ENCODE measurements at places on chromosomes 3 and 15. TPM values are rescaled to one million over a fixed set of nuclear protein-coding genes. Genes with fewer than 3 reads are reported as not detected.

- DNase-seq = peak; percentile 55
These were observed 533.1 kb upstream of the CBLB start for GRCh38 chr3:106401666-106402490.

GRCh38 chr15:65901336-65901735 lies 32.0 kb downstream of the RAB11A start:
- DNase-seq = peak; percentile 10

Gene PPP2R3A
- total RNA-seq = 6.1 TPM

DNA sequence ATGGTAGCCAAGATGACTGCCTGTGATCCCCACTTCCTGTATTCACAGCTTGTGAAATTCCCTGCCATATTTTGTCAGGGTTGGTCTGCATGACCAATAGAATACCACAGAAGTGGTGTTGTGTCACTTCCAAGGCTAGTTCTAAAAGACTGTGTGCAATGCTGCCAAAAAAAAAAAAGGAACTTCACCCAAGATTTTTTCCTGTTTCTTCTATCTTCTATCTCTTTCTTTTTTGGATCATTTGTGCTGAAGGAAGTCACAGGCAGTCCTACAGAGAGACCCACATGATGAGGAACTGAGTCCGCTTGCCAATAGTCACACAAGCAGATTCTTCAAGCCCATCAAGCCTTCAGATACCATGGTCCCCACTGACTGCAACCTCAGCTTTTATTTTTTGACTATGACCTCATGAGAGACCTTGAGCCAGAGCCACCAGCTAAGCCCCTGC lies 18.1 kb upstream of the RAF1 start:
- DNase-seq = peak; percentile 77

- no peak for DNase-seq
These were observed 43.3 kb downstream of the POMGNT2 start for GRCh38 chr3:43062564-43063040.

GRCh38 chr3:32888739-32889138 lies 62.7 kb upstream of the CCR4 start:
- DNase-seq = no peak

Gene AMIGO3
- not detected for total RNA-seq

DNA sequence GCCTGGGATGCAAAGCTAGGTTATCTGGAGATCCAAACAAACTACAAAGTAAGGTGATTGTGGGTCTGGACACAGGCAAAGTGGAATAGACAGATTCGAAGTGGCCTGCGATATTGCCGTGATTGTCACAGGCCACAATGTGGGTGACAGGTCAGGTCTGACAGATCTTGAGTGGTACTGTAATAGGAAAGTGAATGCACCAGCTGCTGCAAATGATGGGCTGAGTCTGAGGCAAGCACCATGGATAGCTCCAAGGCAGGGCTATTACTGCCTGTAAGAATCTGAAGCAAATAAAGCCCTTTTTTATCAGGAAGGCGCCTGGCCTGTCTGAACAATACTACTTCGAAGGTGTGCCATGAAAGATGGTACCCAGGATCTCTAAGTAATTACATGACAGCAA lies 10.0 kb downstream of the ARMC8 start:
- peak; percentile 29 for DNase-seq

DNA sequence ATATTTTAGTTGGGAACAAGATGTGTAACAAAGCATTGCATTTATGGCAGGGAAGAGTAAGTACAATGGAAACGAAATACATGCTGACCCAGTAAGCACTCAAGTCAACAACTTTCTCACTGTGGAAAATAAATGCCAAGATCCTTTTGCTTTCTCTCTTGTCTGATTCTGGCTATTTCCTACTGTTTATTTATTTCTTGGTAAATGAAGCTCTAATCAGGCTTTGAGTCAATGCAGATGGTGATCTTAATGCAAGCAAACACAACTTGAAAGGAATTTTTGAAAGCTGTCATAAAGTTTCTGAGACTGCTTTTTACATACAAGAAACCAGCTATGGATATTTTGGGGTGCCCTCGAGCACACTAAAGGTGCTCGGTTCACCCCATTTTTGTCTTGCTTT lies 624.8 kb downstream of the MAGI1 start:
- no peak for DNase-seq

Gene XIRP1
- total RNA-seq = not detected

- no peak for DNase-seq
These were observed 44.1 kb downstream of the STARD5 start for GRCh38 chr15:81279621-81280485.

DNA sequence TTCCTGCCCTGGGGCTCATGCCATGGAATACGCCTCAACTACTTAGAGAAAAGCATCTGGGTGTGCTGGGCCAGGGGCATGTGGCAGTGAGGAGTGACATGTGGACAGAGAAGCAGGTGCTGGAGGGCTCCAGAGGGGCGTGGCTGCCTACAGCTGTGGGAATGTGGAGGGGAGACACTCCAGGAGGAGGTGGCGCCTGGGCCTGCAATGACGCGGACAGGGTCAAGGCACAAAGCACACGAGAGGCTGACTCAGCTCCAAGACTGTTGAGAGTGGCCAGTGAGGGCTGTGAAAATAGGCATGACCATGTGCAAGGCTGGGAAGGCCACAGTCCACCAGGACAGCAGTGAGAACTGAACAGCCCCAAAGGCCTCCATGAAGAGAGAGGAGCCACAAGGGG lies 48.5 kb downstream of the PTH1R start:
- DNase-seq = no peak

- no peak for DNase-seq
These were observed 126.9 kb upstream of the STRIT1 start for GRCh38 chr3:155420406-155420805.

- no peak for DNase-seq
These were observed 26.8 kb upstream of the RHO start for GRCh38 chr3:129501630-129502029.

DNA sequence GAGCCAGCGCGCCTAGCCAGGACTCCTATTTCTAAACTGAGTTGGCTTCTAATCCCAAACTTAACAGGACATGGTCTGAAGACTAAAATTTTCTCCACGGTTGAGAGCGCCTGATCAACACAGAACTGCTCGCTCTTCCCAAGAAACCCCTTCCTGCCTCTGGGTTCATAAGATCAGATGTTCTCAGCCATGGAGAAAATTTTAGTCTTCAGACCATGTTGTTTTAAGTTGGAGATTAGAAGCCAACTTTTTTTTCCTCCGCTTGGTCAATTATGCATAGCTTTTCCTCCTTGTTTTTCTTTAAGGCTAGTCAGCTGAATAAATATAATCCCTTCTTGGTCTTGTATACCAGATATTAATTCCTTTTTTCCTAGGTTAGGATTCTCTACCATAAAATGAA lies 356.6 kb upstream of the ADAMTS9 start:
- no peak for DNase-seq

DNA sequence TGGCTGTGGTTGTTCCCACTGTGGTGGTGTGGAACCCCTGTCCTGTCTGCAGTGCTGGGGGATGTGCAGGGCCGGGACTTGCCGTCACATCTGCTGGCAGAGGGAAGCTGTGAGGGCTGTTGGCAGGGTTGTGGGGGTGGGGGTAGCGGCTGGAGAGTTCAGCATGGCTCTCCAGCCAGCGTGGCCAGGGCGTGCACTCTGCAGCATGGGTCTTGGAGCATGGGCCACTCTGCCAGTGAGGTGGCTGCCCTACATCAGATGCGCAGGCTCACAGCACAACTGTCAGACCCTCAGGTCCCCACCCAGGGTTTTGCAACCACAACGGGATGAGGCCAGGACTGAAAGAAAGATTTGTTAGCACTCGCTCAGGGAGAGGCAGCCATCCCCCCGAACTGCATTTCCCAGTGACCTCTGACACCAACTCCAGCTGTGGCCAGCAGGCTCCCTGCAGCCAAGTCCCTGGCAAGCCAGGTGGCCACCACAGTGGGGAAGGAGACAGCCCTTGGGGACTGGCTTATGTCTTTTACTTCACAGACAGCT lies 237.7 kb upstream of the LYSMD4 start:
- no peak for DNase-seq

GRCh38 chr3:97692831-97693230 lies 71.7 kb upstream of the ARL6 start:
- no peak for DNase-seq

Gene GOLGA8T
- 0.13 TPM for total RNA-seq

- DNase-seq = peak; percentile 34
These were observed 14.3 kb downstream of the TPRG1 start for GRCh38 chr3:189186101-189186500.

- no peak for DNase-seq
These were observed 6.0 kb downstream of the HCLS1 start for GRCh38 chr3:121654493-121655385.

- DNase-seq = peak; percentile 47
These were observed 1.1 kb downstream of the CMTM7 start for GRCh38 chr3:32392536-32393302.

Gene FHIT
- 1.6 TPM for total RNA-seq

DNA sequence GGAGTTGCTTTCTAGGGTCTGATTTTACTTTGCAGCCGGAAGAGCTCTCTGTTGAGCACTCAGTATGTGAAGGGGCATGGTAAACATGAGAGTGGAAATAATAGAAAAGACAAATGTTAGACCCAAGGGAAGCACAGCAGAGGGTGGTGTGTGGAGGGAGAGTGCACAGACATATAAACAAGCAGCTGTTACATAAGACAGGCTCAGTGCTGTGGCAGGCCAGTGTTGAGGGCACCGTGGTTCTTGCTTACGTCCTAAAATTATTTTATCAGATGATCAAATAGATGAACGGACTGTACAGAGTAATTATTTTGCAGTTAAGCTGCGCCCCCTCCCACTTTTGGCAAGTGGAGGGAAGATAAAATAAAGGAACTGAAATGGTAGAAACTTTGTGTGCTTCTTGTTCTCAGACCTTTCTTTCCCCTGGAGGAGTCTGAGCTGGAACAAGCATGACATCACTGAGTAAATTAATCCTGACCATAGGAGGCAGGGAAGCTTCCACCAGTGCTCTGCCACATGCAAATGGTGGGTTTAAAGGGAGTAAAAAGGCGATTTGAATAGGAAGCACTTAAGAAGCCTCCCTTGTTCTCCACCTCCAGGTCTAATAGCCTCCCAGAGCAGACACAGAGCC lies 205.6 kb downstream of the IL20RB start:
- DNase-seq = no peak

Gene SERINC4
- 0.13 TPM for total RNA-seq

DNA sequence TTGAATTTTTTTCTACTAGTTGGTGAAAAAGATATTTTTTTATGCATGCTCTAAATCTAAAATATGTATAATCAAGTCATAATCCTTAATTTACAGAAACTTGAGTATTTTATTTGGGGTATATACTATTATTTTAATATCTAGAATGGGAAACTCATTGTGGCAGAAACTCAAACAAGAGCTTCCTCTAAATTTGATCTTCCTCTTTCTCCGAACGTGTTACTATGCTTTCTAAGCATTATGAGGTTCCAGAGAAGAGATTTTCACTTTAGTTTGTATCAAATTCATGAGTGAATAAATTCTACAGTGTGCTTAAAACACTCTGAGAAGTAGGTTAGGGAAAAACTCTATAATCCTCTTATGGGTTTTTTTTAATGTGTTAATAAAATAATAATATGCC lies 173.1 kb downstream of the POTEB3 start:
- no peak for DNase-seq

DNA sequence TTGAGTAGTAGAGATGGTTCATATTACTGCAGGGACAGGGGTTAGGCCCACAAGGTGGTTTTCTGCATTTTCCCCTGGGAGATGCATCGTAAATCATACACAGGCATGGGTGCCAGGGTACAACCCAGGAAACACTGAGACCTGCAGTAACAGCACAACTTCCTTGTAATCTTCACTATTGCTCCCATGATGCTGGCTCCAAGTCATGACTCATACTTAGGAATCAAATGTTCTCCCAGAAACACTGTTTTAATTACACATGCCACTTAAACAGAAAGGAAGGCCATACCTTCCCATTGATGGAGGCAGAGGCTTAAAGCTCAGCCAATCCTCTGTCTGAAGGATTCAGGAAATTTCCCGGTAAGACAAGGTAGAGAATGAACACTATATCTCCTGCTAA lies 106.5 kb downstream of the ERC2 start:
- peak; percentile 58 for DNase-seq

DNA sequence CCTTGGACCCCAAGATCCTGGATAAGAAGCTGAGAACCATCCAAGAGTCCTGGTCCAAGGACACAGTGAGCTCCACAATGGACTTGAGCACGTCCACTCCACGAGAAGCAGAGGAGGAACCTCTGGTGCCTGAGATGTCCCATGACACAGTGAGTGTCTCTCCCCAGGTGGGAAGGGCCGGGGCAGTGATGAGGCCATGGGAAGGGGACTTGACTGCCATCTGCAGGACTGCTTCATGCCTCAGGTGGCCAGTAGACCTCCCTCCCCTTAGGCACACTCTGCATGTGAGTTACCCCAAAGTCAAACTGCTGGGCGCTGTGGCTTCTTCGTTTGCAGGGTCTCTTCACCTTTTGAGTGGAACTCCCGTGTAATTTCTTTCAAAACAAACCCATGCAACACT lies 59.7 kb downstream of the CCDC33 start:
- no peak for DNase-seq

- no peak for DNase-seq
These were observed 1.8 kb downstream of the CD276 start for GRCh38 chr15:73685981-73686380.

Gene KNG1
- not detected for total RNA-seq

Gene MYO5A
- 29.5 TPM for total RNA-seq

GRCh38 chr3:4976109-4976508 lies 3.1 kb upstream of the BHLHE40 start:
- peak; percentile 82 for DNase-seq

- no peak for DNase-seq
These were observed 92.6 kb upstream of the PLSCR4 start for GRCh38 chr3:146343551-146343950.

Gene PRR20G
- not detected for total RNA-seq

DNA sequence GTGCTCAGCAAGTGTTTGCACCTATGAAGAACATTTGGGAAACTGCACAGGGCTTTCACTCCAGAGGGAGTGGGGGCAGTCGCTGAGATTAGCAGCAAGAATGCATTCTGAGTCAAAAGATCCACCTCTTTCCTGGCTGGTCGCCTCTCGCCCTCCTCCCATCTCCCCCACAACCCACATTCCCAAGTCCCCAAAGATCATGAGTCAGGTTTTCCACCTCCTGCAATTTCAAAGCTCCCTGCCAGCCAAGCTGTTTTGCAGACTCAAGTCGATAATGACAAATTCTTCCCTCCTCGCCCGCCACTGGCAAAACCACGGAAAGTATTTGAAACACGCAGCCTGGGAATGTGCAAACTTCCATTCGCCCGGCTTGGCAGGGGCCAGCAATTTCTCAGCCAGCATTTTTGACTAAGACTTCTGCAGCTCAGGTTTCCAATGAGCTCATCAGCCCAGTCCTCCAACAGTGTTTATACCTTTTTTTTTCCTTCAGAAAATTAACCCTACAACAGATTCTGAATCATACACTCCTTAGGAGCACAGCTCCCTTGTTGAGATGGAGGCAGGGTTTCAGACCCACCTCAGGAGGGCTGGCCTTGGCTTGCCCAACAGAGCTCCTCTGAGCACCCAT lies 181.4 kb downstream of the SMAD6 start:
- DNase-seq = peak; percentile 99

Gene POC1A
- 3.3 TPM for total RNA-seq

Gene NOX5
- total RNA-seq = not detected

DNA sequence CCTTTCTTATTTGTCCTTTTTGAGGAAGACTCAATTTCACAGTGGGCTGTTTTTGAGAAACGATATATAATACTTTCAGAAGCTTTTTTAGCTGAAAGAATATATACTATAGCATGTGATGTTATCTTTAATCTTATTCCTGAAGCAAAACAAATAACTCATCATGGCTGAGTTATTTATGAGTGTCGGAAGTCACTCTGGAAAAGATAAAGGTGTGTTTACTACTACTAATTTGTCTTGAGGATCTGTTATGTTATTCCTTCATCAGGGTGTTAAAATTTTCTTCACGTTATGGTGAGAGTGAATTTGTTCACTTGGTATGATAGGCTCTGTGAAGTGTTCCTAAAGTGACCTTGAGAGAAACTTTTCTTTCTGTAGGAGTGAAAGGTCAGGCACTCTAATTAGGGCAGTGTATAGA lies 4.7 kb downstream of the TCF12 start:
- no peak for DNase-seq

Gene ARGFX
- not detected for total RNA-seq
